ENCODE measurements at places on chromosomes 6 and 20. TPM values are rescaled to one million over a fixed set of nuclear protein-coding genes. Genes with fewer than 3 reads are reported as not detected.
A peak's percentile ranks its signal among the peaks of the same experiment; 100 is the strongest.

PROCR gene
- total RNA-seq: 36.7 TPM

PROKR2 gene
- not detected for total RNA-seq

GRCh38 chr6:37141281-37142049 is 28.5 kb upstream of the PIM1 start:
- H3K27ac ChIP-seq: peak overlapping the region; percentile 95
- H3K36me3 ChIP-seq: no peaks in the 10 kb centered on the region
- no peaks in the 10 kb centered on the region for H3K27me3 ChIP-seq

DNA sequence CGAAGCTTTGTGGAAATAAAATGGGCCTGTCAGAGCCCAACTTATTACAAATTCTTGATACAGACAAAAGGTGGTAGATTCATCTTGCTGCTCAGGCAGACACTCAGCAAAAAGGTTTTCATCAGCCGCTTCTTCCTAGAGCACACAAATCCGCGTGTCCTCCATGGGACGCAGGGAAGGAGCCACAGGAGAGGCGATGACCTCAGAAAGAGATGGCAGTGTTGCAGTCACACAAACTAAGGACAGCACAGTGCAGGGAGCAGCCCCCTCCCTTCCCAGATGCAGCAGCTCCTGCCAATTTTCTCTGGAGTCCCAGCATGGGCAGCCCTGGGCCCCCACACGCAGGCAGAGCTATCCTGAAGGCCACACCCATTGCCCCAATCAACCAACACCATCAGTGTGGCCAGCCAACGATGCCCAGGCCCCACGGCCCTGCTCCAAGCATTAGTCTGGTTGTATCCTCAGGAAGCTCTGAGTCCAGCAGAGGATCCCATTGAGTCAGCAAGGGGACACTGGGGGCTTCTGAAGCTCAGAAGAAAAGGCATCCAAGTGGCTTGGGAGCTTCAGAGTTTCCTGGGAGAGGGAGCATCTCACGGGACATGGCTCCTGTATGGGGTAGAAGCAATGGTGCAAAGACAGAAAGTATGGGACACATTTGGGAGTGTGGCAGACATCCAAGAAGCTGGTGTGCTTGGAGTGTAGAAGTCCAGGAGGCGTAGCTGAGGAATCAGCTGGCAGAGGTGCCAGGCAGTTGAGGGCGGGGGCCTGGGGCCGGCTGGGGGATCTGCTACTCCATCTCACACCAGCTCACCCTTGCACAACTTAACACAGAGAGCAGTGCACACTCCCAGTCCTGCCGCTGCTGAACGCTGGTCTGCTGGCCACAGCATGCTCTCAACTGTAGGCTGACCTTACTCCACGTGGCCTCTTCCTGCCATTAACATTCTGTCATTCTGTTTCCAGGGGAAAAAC is 142.1 kb upstream of the CST7 start:
- no peaks in the 10 kb centered on the region for H3K36me3 ChIP-seq
- DNase-seq: no peak
- H3K4me3 ChIP-seq: no peak overlapping the region
- H3K4me1 ChIP-seq: no peaks in the 10 kb centered on the region
- no peak overlapping the region for H3K27ac ChIP-seq

DNA sequence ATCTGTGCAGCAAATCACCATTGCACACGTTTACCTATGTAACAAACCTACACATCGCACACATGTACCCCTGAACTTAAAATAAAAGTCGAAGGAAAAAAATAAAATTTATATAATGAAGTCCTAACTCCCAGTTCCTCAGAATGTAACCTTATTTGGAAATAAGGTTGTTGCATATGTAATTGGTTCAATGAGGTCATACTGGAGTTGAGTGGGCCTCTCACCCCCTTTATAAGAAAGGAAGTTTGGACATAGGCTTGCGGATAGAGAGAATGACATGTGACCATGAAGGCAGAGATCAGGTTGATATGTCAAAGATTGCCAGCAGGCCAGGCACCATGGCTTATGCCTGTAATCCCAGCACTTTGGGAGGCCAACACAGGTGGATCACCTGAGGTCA is 16.1 kb upstream of the ZBTB22 start:
- H3K4me3 ChIP-seq: no peak overlapping the region
- no peak overlapping the region for H3K27ac ChIP-seq
- H3K4me1 ChIP-seq: no peaks in the 10 kb centered on the region
- H3K36me3 ChIP-seq: no peaks in the 10 kb centered on the region
- DNase-seq: no peak
- H3K27me3 ChIP-seq: no peaks in the 10 kb centered on the region

DNA sequence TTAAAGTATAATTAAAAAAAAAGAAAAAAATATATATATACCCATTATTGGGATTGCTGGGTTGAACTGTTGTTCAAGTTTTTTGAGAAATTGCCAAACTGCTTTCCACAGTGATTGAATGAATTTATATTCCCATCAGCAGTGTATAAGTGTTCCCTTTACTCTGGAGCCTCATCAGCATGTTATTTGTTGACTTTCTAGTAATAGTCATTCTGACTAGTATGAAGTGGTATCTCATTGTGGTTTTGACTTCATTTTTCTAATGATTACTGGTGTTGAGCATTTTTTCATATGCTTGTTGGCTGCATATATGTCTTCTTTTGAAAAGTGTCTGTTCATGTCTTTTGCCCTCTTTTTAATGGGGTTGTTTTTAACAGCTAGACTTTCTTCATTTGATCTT is 1260.8 kb upstream of the GJE1 start:
- no peak overlapping the region for H3K27ac ChIP-seq
- H3K4me1 ChIP-seq: no peaks in the 10 kb centered on the region
- no peak for DNase-seq
- H3K36me3 ChIP-seq: no peaks in the 10 kb centered on the region

BMP5 gene
- 0.28 TPM for total RNA-seq

All from sigmoid colon (tissue), 7 donors.